BJ (cell line): ENCODE measurements at places on chromosomes 4 and X. TPM values are rescaled to one million over a fixed set of nuclear protein-coding genes. Genes with fewer than 3 reads are reported as not detected.

The PDLIM3 gene
- 0.05 and 0.11 TPM in 2 replicates for polyA plus RNA-seq

The EDA2R gene
- 19.4 and 23.4 TPM in 2 replicates for polyA plus RNA-seq

The MAOA gene
- polyA plus RNA-seq: 0.10 and 0.36 TPM in 2 replicates

DNA sequence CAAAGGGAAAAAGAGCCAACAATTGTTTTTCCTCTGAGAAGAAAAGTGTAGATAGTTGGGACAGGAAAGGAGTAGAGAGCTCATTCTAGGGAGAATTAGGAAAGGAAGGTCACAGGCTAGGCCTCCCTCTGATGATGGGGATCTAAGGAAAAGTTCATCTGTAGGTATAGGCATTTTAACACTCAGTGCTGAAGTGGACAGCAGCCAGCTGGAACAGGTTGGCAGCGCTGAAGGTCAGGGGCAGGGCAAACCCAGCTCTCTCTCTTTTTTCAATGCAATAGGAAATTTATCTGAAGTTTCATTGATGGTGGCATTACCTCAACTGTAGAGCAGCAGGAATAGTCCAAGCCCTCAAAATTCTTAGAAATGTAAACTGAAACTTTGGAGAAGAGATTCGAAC, 98.5 kb upstream of the ETNPPL start:
- DNase-seq: no peak

- no peak for DNase-seq
These were observed at the start of gene PAGE1 for GRCh38 chrX:49695276-49696180. TSS of gene PAGE1 (minus strand) at chrX:49695984. CDS start at chrX:49694770, 1,214 bp downstream.

- no peak for DNase-seq
These were observed 96.3 kb upstream of the NOCT start for GRCh38 chr4:138919094-138919936.

- no peak for DNase-seq
These were observed 132.2 kb downstream of the AFAP1 start for GRCh38 chr4:7807351-7807921.

DNA sequence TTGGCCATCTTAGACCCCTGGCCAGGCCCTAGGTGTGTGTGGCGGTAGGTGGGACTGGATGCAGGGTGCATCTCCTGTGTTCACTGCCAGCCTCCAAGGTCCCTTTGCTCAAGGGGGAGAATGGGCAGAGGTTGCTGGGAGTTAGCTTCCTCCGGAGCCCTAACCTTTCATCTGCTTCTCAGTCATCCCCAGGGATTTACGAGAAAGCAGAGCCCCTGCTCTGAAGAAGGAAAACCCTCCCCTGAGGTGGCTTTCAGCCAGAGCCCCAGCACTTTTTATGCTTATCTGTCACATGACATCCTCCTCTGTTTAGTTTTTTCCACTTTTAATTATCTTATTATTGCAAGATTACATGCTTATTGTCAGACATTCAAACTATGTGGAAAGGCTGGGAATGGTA, 44.9 kb upstream of the DDX3X start:
- no peak for DNase-seq
